ENCODE measurements at places on chromosomes 3 and 15.
A peak's percentile ranks its signal among the peaks of the same experiment; 100 is the strongest.

GRCh38 chr15:59330649-59331048, 42.0 kb downstream of the MYO1E start:
- no peaks in the 10 kb centered on the region for H3K36me3 ChIP-seq
- H3K4me1 ChIP-seq = peaks cover 29% of the 10 kb centered on the region
- no peak overlapping the region for H3K27ac ChIP-seq
- no peaks in the 10 kb centered on the region for H3K27me3 ChIP-seq
- no peak for DNase-seq

- peaks cover 4% of the 10 kb centered on the region for H3K4me1 ChIP-seq
- no peaks in the 10 kb centered on the region for H3K27me3 ChIP-seq
- H3K27ac ChIP-seq = no peak overlapping the region
- no peaks in the 10 kb centered on the region for H3K36me3 ChIP-seq
- H3K4me3 ChIP-seq = no peak overlapping the region
Observed at GRCh38 chr15:75054172-75054897, 30.9 kb downstream of the PPCDC start.

DNA sequence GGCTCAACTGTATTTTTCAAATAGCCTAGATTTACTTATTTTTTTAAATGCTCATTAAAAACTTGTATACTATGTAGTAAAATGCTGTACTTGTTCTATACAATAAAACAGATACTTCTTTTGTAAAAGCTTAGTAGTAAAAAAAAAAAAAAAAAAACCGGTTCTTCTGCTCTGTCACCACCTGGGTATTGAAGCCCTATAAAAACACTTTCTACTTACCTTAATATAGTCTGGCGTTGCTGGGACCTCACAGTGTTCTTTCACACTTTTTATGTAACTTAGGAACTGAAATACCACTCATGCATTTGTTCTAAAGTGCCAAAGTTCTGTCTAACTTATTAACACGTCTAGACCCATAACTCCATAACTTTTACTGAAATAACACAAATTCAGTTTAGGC, 61.4 kb downstream of the TASOR start:
- no peaks in the 10 kb centered on the region for H3K4me1 ChIP-seq
- H3K27me3 ChIP-seq = no peaks in the 10 kb centered on the region
- no peak overlapping the region for H3K27ac ChIP-seq
- H3K4me3 ChIP-seq = no peak overlapping the region
- H3K36me3 ChIP-seq = peaks cover 34% of the 10 kb centered on the region
- DNase-seq = no peak

DNA sequence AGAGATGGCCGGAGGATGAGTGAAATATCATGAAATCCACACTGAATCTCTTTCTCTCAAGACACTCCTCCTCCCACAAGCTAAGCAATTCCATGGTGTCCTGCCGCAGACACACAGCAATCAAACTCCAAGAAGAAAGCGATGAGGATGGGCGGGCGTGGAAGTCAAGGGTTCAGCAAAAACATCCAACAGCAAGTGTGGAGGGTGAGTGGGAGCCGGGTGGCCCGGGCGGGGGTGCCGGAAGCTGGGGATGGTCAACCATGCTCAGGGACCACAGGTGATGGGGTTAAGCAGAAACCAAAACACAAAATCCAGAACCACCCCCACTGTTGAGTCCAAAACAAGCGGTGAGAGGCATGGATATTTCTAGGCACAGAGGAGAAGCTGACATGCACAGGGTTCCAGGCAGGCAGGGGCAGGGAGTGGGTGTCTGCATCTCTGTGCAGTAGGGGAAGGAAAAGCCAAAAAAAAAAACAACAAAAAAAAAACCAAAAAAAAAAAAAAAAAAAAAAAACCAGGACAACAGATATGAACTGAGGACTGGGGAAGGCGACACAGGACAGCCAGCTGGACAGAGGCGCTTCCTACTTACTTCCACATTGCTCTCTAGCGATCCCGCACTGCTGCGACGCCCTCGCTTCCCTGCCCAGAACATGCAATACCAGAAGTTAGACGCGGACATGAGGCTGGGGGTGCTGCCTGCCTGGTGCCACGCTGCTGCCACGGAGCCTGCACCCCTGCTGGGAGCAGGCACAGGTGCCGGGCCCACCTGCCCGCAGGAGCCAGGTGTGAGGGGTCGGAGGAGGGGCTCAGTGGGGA, 61.0 kb upstream of the RPL32 start:
- peaks cover 11% of the 10 kb centered on the region for H3K4me1 ChIP-seq
- no peak overlapping the region for H3K4me3 ChIP-seq
- no peaks in the 10 kb centered on the region for H3K27me3 ChIP-seq
- no peak overlapping the region for H3K27ac ChIP-seq
- H3K36me3 ChIP-seq = peaks cover 49% of the 10 kb centered on the region

DNA sequence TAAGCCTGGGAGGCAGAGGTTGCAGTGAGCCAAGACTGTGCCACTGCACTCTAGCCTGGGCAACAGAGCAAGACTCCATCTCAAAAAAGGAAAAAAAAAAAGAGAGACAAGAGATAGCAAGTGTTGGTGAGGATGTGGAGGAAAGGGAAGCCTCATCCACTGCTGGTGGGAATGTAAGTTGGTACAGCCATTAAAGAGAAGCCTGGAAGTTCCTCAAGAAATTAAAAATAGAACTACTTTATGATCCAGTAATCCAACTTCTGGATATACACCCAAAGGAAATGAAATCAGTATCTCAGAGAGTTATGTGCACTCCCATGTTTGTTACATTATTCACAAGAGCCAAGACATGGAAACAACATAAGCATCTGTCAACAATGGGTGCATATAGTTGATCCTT, 14.9 kb downstream of the PYGO1 start:
- H3K4me1 ChIP-seq = no peaks in the 10 kb centered on the region
- DNase-seq = no peak
- no peaks in the 10 kb centered on the region for H3K36me3 ChIP-seq
- H3K27ac ChIP-seq = no peak overlapping the region
- no peaks in the 10 kb centered on the region for H3K27me3 ChIP-seq

DNA sequence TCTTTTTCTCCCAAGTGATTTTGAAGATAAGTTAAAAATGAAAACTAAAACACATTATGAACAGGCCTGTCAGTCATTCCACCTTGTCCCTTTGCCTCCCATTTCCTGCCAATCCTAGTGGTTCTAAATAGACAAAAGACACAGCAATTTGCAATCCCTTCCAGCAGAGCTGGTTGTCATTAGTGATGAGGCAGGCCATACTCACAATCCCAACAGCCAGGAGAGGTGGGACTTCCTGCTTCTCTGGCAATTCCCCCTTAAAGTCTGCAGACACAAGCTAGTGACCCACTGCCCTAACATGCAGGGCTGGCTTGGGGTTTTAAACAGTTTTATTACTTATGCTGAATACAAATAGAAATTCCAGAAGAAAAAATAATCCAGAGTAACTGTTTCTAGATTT, 38.4 kb upstream of the RBP1 start:
- no peaks in the 10 kb centered on the region for H3K36me3 ChIP-seq
- DNase-seq = no peak
- H3K27ac ChIP-seq = no peak overlapping the region

GRCh38 chr15:27124287-27124871, 153.4 kb downstream of the GABRG3 start:
- H3K4me3 ChIP-seq = no peak overlapping the region
- no peaks in the 10 kb centered on the region for H3K27me3 ChIP-seq
- H3K36me3 ChIP-seq = no peaks in the 10 kb centered on the region
- no peak overlapping the region for H3K27ac ChIP-seq
- H3K4me1 ChIP-seq = no peaks in the 10 kb centered on the region

DNA sequence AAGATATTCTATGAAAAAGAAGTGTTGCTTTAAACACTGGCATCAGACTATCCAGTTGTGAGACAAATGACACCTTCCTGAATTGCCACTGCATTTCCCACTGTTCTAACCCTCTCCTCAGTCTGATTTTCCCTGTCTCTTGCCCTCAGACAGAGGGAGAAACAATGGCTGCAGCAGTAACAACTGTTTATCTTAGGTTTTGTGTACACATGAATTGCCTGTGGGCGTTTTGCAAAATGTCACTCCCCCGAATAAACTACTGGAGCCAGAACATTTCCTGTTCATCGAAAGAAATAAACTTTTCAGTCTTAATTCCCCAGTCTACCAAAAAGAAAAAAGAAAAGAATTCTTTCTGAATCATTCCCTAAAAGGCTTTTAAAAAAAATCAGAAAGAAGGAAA, 155.1 kb downstream of the MAGI1 start:
- no peaks in the 10 kb centered on the region for H3K36me3 ChIP-seq
- H3K4me1 ChIP-seq = peaks cover 1% of the 10 kb centered on the region
- no peaks in the 10 kb centered on the region for H3K27me3 ChIP-seq
- no peak overlapping the region for H3K27ac ChIP-seq
- peak overlapping the region; percentile 28 for H3K4me3 ChIP-seq

- no peaks in the 10 kb centered on the region for H3K36me3 ChIP-seq
- H3K4me3 ChIP-seq = peak overlapping the region; percentile 85
- DNase-seq = no peak
- H3K27me3 ChIP-seq = no peaks in the 10 kb centered on the region
Observed at GRCh38 chr3:153162513-153163392, 727 bp downstream of the RAP2B start.

- no peaks in the 10 kb centered on the region for H3K4me1 ChIP-seq
- no peaks in the 10 kb centered on the region for H3K27me3 ChIP-seq
- H3K27ac ChIP-seq = no peak overlapping the region
- DNase-seq = no peak
Observed at GRCh38 chr3:7865611-7866010, 636.0 kb upstream of the LMCD1 start.
